ENCODE measurements at places on chromosomes 6 and 20. TPM values are rescaled to one million over a fixed set of nuclear protein-coding genes. Genes with fewer than 3 reads are reported as not detected.
A peak's percentile ranks its signal among the peaks of the same experiment; 100 is the strongest.

- H3K36me3 ChIP-seq = peaks cover 83% of the 10 kb centered on the region
Observed at GRCh38 chr6:42210551-42210950, 7.1 kb downstream of the MRPS10 start.

GRCh38 chr6:75808507-75808906 lies 59.5 kb downstream of the MYO6 start:
- no peak overlapping the region for H3K27ac ChIP-seq
- no peak for DNase-seq
- H3K27me3 ChIP-seq = no peaks in the 10 kb centered on the region
- H3K36me3 ChIP-seq = no peaks in the 10 kb centered on the region
- H3K4me3 ChIP-seq = no peak overlapping the region

- H3K36me3 ChIP-seq = no peaks in the 10 kb centered on the region
- no peak for DNase-seq
- no peaks in the 10 kb centered on the region for H3K27me3 ChIP-seq
- H3K27ac ChIP-seq = peak overlapping the region; percentile 65
Observed at GRCh38 chr6:135901774-135902524, 50.4 kb downstream of the PDE7B start.

DNA sequence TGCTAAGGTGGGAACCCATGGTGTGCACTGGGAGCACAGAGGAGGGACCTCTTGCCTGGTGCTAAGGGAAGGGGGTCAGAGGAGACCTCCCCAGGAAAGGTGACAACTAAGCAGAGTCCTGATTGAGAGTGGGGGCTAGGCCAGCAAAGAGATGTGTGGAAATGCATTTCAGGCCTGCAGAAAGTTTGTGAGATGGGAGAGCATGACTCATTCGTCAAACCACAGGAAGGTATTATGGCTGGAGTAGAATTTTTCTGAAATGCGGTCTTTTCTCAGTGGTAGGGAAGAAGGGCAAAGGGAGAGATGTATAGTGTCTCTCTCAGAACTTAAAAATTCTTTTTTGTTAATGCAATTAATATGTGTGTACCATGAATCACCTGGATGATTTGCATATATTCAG lies 23.6 kb upstream of the EDN1 start:
- no peak for DNase-seq
- no peak overlapping the region for H3K27ac ChIP-seq
- no peaks in the 10 kb centered on the region for H3K4me1 ChIP-seq
- H3K4me3 ChIP-seq = no peak overlapping the region
- no peaks in the 10 kb centered on the region for H3K36me3 ChIP-seq

GRCh38 chr6:35258858-35259193 lies 709 bp upstream of the ZNF76 start:
- DNase-seq = no peak
- H3K27me3 ChIP-seq = no peaks in the 10 kb centered on the region
- H3K27ac ChIP-seq = peak overlapping the region; percentile 99

GRCh38 chr6:150352321-150353296 lies 16.2 kb upstream of the IYD start:
- no peaks in the 10 kb centered on the region for H3K36me3 ChIP-seq
- no peak for DNase-seq
- H3K4me1 ChIP-seq = no peaks in the 10 kb centered on the region
- H3K4me3 ChIP-seq = no peak overlapping the region
- H3K27me3 ChIP-seq = no peaks in the 10 kb centered on the region
- no peak overlapping the region for H3K27ac ChIP-seq

The FAM162B gene
- total RNA-seq = 8.0 TPM

- H3K36me3 ChIP-seq = no peaks in the 10 kb centered on the region
- peak overlapping the region; percentile 48 for H3K27ac ChIP-seq
- H3K27me3 ChIP-seq = no peaks in the 10 kb centered on the region
- H3K4me3 ChIP-seq = no peak overlapping the region
- no peak for DNase-seq
Observed at GRCh38 chr6:155272353-155273232, 8.8 kb downstream of the CLDN20 start.

GRCh38 chr6:89564752-89565427 lies 73.7 kb downstream of the LYRM2 start:
- no peak for DNase-seq
- H3K27ac ChIP-seq = no peak overlapping the region
- no peaks in the 10 kb centered on the region for H3K36me3 ChIP-seq
- peaks cover 18% of the 10 kb centered on the region for H3K4me1 ChIP-seq
- no peak overlapping the region for H3K4me3 ChIP-seq

Data from esophagus muscularis mucosa (tissue), 4 donors.